GM04504 (cell line): ENCODE measurements at places on chromosomes 7 and 10.

DNA sequence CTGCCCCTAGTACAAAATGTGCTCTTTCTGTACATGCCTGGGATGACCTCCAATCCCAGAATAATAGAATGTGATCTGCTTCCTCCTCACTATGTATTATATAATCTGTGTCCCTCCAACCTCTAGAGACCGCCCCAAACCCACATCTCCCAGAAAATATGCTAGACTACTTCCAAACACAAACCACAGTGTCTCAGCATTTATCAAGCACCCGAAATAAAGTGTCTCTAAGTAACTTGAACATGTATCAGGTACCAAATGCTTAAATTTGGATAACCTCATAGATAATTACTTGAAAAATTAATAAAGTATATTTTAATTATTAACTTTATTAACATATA lies 16.1 kb downstream of the LYZL1 start:
- DNase-seq: no peak

DNA sequence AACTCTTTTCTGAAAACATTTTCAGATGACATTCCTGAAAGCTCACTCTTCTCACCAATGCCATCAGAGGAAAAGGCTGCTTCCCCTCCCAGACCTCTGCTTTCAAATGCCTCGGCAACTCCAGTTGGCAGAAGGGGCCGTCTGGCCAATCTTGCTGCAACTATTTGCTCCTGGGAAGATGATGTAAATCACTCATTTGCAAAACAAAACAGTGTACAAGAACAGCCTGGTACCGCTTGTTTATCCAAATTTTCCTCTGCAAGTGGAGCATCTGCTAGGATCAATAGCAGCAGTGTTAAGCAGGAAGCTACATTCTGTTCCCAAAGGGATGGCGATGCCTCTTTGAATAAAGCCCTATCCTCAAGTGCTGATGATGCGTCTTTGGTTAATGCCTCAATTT lies 16.5 kb downstream of the ANLN start:
- DNase-seq: no peak

- DNase-seq: no peak
Observed at GRCh38 chr10:131354380-131354779, 42.9 kb upstream of the TCERG1L start.

DNA sequence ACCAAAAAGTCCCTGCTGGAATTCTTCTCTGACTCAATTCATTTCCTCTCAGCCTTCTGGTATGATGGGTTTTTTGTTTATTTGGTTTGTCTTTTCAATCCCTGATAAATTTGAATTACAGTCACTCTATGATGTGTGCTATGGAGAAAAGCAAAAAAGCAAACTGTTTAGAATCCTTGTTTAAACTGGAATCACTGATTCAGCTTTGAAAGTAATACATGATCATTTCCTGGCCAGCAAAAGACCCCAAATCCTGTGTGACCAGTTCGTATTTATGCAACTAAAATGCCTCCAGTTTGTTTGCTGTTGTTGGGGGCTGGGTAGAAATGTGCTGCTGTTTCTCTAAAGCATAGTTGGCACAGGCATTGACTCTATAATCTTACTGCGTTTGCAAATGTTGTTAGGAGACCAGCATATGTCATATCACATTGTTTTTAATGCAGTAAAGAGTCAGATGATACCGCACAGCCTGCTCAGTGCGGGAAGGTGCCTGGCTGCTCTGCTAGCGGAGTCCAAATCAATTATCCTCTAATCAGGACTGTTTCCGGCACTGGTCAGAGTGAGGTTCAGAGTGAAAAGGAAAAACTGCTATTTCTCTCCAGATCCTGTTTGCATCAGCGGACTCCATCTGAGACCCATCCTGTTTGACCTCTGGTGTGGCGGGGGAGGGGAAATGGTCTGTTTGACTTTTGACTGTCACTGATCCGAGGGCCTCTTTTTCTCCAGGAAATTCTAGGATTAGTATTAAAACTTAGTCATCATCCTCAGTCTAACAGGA lies 40.6 kb upstream of the ADD3 start:
- DNase-seq: no peak
